ENCODE measurements at places on chromosomes 11 and 22. TPM values are rescaled to one million over a fixed set of nuclear protein-coding genes. Genes with fewer than 3 reads are reported as not detected.

DNA sequence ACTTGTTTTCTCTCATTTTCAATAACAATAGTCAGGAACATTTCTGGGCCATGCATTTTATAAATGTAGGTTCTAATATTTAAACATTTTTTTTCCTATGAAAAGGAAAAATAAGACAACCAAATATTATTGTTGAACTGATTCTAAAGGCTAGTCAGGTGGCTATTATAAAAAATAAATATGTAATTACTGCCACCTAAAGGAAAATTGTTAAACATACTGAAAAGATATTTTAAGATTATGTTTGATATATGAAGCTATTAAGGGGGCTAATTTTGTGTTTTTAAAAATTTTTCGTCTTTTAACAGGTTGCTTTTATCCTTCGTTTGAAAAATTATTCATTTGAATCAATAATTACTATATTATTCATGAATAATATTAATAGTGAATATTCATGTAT is 62.2 kb upstream of the FDX1 start:
- no peak for ATAC-seq

Gene CCDC81
- 2.0 TPM for total RNA-seq

Gene RBMXL2
- 0.18 TPM for total RNA-seq

- ATAC-seq, result no peak
Measured at GRCh38 chr11:74121804-74122203, 49.0 kb downstream of the C2CD3 start.

Gene ARHGEF12
- total RNA-seq, result 50.2 TPM

Measured in motor neuron (in vitro differentiated cells).